AML-193 (cell line): ENCODE measurements at places on chromosomes 1 and 21.
A peak's percentile ranks its signal among the peaks of the same experiment; 100 is the strongest.

DNA sequence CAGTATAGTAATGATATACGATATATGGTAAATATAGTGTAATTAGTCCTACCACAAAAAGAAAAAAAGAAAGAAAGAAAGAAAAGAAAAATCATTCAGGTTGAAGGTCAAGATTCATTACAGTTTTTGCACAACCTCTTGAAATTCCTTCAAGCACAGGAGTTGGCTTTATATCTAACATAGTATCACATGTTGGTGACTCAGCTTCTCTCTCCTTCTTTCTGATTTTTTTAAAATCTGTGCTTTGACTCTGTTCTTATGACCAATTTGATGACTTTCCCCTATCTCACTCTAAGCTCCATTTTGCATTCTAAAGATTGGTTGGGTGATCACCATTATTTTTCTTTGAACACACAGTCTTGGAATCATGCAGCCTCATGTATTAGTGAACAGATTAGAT is 148.2 kb upstream of the COL11A1 start:
- no peak for DNase-seq

DNA sequence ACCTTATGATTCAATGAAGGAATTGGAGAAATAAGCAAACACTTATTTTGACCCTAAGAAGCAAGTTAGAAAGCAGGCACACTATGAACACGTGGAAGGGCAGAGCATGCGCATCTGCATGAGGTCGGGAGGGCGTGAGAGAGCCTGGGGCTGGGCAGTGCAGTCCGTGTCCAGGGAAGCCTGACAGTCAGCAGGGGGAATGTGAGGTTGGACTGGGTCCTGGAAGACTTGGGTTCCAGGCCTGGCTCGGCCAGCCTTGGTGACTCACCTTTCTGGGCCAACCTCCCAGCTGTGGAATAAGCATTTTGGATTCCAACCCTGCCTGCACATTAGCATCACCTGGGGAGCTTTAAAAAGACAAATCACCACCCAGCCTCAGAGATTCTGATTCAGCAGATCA is 26.6 kb upstream of the LMX1A start:
- no peak for DNase-seq

- DNase-seq = no peak
Observed at GRCh38 chr1:47893412-47893811, 103.8 kb downstream of the TRABD2B start.

DNA sequence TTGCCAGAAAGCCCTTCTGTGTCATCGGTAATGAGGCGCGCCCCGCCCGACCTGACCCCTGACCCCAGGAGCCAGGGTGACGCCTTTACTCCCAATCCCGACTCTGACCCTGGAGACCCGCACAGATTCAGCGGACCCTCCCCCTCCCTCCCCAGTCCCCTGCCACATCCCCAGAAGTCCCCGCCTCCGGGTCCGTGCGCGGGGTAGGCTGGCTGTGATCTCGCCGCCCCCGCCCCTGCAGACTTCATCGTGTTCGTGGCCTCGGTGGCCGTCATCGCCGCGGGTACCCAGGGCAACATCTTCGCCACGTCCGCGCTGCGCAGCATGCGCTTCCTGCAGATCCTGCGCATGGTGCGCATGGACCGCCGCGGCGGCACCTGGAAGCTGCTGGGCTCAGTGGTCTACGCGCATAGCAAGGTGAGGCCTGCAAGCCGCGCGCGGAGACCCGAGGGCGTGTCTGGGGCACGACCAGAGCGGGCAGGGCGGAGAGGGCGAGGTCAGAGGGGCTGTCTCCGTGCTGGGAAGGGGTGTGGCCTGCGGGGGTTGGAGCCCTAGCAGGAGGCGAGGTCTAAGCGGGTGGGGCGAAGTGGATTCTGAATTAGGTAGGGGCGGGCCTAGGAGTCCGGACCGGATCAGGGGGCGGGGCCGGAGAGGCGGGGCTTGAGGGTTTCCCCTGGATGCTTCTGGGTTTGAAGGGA is 34.8 kb downstream of the KCNQ4 start:
- DNase-seq = no peak

DNA sequence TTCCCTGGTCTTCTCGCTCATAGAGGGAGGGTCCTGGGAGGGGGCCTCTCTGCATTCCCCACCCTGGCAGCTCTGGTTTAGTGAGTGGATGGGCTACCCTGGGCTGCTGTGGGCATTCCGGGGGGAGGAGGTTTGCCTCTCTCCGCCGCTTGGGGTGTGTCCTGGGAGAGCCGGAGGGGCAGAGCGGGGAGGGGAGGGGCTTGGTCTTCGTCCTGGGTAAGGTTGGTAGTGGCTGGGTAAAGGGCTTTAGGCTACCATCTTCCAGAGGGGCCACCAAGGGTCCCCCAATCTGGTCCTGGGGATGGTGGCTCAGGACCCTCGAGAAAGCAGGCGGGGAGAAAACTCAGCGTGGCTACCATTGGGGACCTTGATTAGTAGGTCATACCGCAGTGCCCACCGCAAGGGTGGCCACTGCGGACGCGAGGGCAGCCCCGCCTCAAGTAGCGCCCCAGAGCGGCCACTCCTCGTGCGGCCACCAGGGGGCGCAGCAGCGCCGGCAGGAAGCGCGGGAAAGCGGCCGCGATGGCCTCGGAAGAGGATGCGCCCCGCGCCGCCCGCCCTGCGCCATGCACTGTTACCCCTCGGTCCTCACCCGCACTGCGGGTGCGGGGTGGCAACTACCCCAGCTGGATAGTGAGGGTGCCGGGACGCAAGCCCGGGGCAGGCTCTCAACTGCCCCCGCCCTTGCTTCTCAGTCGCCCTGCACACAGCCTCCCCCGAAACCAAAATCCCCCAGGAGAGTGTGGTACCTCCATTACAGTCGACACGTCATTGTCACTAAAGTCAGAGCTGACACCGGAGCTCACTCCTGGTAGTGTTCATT is 44.1 kb upstream of the SLC25A33 start:
- DNase-seq = peak; percentile 44

DNA sequence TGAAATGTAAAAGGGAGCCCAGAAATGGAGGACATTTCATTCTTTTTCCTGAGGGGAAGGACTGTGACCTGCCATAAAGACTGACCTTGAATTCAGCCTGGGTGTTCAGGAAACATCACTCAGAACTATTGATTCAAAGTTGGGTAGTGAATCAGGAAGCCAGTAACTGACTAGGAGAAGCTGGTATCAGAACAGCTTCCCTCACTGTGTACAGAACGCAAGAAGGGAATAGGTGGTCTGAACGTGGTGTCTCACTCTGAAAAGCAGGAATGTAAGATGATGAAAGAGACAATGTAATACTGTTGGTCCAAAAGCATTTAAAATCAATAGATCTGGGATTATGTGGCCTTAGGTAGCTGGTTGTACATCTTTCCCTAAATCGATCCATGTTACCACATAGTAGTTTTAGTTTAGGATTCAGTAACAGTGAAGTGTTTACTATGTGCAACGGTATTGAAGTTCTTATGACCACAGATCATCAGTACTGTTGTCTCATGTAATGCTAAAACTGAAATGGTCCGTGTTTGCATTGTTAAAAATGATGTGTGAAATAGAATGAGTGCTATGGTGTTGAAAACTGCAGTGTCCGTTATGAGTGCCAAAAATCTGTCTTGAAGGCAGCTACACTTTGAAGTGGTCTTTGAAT is 2.9 kb downstream of the RGS2 start:
- DNase-seq = no peak

DNA sequence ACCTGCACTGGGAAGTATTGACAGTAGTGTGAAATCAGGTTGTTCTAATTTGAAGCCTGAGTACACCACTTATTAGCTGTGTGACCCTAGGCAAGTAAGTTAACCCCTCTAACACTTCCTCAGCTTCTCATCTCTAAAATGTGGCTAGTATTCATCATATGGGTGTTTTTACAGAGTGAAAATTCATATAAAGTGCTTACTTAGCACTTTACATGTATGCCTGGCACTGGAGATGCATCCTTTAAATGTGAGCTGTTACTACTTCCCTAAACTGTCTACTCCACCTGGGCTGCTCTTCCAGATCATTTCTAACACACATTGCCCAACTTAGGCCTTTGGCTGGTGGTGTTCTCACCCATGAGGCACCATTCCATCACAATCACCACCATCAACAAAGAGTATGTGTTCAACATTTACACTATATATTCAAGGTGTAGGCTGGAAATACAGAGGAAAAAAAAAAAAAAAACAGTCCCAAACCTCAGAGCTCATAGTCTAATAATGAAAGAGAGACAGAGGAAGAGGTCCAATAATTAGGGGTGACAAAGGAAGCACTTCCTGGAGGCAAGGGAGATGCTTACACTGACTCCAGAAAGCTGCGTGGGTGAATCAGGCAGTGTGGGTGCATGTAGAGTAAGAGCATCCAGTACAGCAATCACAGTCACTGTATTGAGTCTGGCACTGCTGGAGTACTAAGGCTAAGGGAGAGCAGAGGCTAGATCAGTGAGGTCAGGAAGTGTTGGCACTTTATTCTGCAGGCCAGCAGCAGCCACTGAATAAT is 3.6 kb downstream of the STX6 start:
- DNase-seq = no peak

- DNase-seq = peak; percentile 72
Observed at GRCh38 chr1:59697150-59697800, 117.5 kb upstream of the HOOK1 start.

DNA sequence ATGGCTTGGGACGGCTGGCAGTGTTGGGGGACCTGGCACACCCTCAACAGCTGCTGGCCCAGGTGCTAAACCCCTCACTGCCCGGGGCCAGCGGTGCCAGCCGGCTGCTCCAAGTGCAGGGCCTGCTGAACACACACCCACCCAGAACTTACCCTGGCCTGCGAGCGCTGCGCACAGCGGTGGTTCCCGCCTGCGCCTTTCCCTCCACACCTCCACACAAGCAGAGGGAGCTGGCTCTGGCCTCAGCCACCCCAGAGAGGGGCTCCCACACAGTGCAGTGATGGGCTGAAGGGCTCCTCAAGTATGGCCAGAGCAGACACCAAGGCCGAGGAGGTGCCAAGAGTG is 67.9 kb downstream of the FMO4 start:
- DNase-seq = no peak
